ENCODE measurements at places on chromosomes 7 and 10.

GRCh38 chr10:100766693-100767421 is 21.5 kb downstream of the PAX2 start:
- no peak for DNase-seq

GRCh38 chr10:131902211-131902610 is 1.4 kb downstream of the PPP2R2D start:
- no peak for DNase-seq

- no peak for DNase-seq
Measured at GRCh38 chr7:111541067-111541466, 21.2 kb downstream of the IMMP2L start.

GRCh38 chr7:156119771-156120170 is 307.5 kb upstream of the SHH start:
- DNase-seq: no peak

DNA sequence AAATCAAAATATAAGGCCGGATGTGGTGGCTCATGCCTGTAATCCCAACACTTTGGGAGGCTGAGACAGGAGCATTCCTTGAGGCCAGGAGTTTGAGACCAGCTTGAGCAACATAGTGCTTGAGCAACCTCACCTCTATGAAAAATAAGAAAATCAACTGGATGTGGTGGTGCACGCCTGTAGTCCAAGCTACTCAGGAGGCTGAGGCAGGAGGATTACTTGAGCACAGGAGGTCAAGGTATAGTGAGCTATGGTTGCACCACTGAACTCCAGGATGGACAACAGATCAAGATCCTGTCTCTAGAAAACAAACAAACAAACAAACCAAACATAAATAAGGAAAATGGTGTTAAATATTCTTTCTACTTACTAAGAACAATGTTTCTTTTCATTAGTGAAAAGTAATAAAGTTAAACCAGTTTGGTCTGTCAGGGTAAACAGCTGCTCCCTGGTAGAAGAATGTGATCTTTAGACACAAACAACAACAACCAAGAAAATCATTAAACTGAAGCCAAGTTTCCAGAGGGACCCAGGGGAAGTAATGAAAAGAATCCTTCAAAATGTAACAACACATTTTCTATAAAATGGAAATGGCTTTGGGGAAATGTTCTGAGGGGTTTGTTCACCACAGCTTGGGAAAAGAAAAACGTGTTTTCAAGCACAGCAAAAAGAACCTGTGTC is 17.5 kb upstream of the BAG3 start:
- DNase-seq: no peak

- DNase-seq: no peak
Measured at GRCh38 chr10:1169186-1169885, 113.2 kb downstream of the WDR37 start.

DNA sequence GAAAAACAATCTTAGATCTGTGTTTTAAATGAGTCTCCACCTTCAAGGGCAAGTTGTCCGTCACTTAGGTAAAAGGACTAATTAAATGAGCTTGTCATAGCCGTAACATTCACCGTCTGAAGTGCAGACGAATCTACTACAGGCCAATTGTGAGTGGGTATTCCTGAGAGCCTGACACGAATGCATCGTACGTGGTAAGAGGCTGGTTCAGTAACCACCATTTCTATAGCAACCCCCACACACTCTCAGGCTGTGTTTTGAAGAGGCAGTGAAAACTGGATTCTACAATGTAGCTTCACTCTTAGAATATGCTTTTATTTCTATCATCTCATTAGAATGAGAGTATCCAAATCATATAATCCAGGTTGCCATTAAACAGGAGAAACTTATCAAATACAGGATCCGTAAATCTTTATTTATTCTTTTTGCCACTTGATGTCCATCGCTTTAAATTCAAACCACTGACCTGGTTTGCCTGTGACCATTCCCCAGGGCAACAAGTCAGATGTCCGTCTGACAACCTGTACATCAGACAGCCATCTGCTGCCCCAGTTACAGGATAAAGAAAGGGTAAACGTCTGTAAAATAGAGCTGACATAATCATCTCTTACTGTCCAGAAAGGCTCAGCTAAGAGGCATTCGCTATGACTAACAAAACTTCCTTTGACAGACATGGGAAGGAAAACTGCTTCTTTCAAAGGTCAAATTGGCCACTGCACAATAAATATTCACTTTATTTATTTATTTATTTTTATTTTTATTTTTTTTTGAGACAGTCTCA is 70.3 kb upstream of the NMT2 start:
- DNase-seq: no peak

GRCh38 chr7:15947754-15948153 is 261.3 kb upstream of the MEOX2 start:
- DNase-seq: no peak

DNA sequence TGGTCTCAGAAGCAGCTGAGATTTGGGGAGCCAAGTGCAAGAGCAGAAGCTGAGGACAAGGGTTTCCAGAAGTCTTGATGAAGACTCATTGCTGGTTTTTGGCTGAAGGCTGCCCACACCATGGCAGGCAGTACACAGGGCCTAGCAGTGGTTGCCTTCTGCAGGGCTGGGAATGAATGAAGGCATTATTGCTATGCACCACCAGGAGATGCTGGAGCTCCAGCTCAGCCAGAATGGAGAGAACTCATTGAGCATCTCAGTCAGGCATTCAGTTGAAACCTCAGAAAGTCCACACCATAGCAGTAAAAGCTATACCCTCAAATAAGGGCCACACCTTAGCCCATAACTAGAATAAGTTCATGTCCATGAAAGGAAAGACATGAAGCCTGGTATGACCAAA is 190.5 kb downstream of the DPP6 start:
- DNase-seq: no peak

DNA sequence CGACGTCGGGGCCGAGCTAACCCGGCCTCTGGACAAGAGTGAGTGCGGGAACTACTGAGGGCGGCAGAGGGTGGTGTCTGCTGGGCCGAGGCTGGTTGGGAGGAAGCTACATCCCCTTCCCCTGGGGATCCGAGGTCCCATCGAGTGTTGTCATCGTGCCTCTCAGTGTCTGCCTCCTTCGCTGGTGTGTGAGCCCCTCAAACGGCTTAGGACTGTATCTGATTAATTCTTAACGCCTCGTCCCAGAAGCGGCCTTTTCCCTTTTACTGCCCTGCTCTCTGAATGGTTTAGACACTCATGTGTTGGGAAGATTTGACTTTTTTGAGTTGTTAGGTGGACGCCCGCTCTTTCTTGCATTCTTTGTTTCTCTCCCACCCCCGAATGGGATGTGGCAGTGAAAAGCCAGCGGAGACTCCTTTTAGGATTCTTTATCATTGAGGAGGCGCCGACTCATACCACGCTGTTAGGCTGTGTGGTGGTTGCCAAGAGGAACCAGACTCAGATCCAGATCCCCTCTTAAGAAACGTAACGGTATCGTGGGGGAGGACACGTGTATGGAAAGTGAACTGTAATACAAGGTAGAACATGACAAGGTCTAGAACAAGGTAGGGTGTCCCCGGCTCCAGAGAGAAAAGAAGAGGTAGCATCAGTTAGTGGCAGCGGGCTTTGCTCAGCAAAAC is 631 bp downstream of the SUPV3L1 start:
- DNase-seq: no peak

- no peak for DNase-seq
Measured at GRCh38 chr7:138746073-138746472, 44.9 kb upstream of the SVOPL start.

- no peak for DNase-seq
Measured at GRCh38 chr7:35714407-35714806, 19.5 kb upstream of the HERPUD2 start.

- no peak for DNase-seq
Measured at GRCh38 chr10:71395621-71396020, 1.1 kb upstream of the CDH23 start.

GRCh38 chr7:80679921-80680907 is 41.8 kb downstream of the CD36 start:
- no peak for DNase-seq

DNA sequence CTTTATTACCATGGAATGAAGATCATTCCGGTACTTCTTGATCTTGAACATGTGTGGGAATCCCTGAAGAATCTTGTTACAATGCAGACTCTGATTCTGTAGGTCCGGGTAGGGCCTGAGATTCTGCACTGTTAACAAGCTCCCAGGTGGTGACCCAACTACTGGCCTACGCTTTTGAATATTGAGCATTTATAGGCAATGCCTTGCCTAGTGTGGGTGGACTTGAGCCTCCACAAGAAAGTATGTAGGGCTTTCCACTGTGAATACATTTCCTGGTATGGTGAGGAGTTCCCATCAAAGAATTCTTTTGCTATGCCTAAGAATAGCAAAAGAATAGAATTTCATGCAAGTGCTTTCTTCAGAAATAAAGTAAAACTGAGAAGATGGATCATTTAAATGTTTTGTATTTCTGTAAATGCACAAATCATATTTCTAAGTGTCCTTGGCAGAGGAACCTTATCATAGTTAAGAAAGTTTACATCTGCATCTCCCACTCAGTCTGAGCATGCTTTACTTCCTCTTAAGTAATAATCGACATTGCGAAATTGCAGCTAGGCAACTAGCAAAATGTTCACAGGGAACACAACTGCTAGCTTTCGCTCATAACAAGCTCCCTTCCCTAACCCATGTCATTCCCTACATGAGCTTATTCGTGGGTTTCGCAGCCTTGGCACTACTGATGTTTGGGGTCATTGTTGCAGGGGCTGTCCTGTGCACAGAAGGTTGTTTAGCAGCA is 71.4 kb downstream of the AHR start:
- DNase-seq: no peak

DNA sequence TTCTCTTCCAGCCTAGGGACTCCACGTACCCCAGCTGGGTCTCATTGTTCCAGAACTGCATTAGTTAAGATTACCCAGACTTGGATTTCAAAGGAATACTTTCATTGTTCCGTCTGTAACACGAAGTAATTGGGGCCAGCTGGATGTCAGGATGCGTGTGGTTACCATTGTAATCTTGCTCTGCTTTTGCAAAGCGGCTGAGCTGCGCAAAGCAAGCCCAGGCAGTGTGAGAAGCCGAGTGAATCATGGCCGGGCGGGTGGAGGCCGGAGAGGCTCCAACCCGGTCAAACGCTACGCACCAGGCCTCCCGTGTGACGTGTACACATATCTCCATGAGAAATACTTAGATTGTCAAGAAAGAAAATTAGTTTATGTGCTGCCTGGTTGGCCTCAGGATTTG is 21.0 kb downstream of the LRRC17 start:
- no peak for DNase-seq

DNA sequence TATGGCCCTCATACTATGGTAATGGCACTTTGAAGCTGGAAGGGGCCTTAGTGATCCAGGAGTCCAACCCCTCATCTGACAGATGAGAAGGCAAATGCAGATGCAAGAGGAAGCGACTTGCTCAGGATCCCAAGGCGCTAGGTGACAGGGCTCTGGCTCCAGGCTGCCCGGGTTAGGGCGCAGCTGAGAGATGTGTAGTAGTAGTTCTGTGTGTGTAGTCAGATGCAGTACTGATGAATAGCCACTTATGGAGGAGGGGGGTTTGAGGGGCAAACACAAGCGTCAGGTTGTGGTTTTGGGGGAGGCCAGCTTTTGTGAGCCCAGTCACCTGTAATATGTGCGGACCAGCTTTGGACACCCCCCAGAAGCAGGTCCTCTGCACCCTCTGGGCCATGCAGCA is 4.8 kb downstream of the ADRA2A start:
- no peak for DNase-seq

DNA sequence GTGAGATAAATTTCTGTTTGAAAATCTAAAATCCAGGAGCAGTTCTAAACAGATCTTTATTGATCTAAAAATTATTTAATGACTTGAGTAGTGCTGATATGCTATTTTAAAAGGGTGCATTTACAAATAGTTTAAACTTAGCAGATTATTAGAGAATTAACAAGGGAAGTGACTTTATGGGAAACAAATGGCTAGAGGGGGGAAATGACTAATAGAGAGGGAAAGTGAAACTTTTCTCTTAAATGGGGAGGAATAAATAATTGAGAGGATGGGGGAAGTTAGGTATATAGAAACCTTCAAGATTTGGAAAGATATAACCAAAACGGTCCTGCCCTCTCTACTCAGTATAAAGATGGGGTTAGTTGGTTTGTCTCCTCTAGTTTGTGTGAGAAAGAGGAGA is 90.1 kb upstream of the ARMC3 start:
- DNase-seq: no peak

DNA sequence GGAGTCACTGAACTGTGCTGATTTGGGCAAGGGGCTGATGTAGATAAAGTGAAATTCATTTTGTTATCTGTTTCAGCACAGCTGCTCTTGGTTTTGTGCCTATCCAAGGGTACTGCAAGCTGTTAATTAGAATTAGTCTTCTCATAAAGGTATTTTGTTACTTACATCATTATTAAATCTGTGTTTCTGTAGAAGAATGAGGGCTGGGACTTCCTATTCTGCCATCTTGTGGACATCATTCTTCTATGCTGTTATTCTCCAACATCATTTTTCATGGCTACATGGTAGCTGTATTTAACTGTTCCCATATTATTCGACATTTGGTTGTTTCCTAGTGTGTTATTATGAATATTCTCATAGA is 76.2 kb upstream of the CCDC71L start:
- DNase-seq: no peak

GRCh38 chr7:41855798-41856197 is 152.9 kb upstream of the INHBA start:
- DNase-seq: no peak

DNA sequence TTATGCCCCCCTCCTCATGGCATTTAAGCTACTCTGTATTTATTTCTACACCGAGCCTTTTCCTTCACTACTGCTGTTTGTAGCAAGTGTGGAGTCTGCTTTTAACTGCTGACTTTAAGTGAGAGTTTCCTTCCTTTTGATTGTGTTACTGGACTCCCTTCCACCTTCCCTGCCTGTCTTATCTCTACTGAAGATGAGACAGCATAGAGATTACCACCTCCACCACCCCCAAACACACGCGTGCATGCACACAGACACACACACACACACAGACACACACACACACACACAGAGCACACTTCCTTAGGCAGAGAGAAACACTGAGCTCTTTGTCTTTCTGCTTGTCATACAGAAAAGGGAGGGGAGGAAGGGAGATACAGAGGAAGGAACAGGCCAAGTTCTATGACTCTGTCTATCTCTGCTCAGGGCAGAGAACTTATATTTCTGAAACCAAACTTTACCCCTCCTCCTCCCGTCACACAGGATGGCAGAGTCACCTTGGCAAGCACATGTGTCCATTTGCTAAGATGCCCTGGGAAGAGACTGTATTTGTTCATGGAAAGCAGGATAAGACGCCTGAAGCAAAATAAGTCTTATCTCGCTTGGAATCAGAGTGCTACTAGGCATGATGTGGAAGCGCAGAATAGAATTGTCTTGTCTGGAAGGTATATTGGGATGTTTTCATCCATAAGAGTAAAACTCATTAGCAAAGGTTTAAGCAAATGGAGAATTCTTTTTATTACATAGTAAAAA is 81.8 kb upstream of the CAV2 start:
- DNase-seq: no peak

DNA sequence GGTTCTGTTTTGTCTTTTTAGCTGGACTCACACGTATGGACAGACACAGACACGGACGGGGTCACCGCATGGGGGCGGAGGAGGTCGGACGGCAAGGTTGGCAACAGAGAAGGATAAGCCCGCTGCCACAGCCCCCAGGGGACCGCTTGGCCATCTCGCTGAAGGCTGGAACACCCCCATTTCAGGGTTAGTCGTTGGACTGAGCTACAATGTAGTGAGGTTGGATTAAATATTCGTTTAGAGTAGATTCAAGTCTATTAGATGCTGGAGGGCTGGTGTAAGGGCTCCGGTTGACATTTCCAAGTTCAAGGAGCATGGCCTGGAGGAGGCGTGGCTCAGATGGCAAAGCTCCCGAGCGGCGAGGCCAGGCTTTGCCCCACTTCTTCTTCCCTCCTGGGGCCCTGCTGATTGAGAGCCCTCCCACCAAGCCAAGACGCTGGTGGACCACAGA is 35.2 kb downstream of the PPIF start:
- DNase-seq: no peak
